Activated CD4-positive, alpha-beta memory T cell treated with anti-CD3 and anti-CD28 coated beads for 36 hours (primary cell): ENCODE measurements at places on chromosomes 7 and 10. TPM values are rescaled to one million over a fixed set of nuclear protein-coding genes. Genes with fewer than 3 reads are reported as not detected.

- DNase-seq: no peak
Observed at GRCh38 chr7:30989824-30990672, 26.3 kb downstream of the GHRHR start.

DNA sequence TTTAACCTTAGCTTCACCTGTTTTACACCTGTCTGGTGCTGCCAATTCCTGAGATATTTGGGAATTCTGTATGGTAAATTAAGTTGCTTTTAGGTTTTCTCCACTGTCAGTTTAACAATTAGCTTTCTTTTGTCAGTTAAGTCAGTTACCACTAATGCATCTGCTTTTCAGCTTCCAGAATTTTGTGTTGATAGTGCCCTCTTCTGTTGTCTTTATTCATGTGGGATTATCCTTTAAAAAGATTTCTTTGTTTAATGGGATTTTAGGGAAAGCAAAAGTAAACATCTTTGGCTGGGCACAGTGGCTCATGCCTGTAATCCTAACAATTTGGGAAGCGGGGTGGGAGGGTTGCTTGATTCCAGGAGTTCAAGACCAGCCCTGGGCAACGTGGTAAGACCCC lies 8.1 kb downstream of the TFAM start:
- DNase-seq: no peak

DNA sequence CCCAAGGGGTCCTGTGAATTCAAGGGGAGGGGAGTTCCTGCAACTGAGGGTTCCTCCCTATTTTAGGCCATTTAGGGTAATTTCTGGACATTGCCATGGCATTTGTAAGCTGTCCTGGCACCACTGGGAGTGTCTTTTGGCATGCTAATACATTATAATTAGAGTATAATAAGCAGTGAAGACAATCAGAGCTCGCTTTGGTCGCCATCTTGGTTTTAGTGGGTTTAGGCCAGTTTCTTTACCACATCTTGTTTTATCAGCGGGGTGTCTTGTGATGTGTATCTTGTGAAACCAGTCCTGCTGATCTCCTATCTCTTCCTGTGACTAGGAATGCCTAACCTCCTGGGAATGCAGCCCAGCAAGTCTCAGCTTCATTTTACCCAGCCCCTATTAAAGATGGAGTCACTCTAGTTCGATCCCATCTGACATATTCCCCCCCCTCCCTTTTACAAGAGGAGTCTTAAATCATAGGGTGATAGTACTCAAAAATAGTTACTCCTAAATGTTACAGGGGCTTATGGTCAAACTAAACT lies 43.2 kb downstream of the SVOPL start:
- no peak for DNase-seq

- DNase-seq: no peak
Observed at GRCh38 chr10:78279756-78280155, 246.1 kb downstream of the RPS24 start.

DNA sequence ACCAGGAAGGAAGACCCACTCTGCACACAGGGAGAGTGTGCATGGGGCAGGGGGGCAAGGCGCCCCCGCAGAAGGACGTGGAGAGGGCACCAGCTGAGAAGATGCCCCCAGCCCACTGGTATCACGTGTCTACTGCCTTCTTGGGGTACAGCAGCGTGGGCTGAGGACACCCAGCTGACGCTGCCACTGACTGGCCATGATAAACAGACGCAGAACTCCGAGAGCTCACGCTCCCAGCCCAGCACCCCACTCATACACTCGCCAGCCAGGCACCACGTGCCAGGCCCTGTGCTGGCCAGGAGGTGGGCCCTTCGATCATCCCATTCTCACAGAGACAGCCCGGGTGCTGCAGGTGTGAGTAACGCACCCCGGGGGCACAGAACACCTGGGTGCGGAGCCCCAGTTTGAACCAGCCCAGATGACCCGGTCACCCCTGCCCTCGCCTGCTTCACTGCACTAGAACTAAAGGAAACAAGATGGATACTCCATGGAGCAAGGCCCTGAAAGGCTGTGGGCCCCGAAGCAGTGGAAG lies 199.8 kb downstream of the MAD1L1 start:
- DNase-seq: no peak

DNA sequence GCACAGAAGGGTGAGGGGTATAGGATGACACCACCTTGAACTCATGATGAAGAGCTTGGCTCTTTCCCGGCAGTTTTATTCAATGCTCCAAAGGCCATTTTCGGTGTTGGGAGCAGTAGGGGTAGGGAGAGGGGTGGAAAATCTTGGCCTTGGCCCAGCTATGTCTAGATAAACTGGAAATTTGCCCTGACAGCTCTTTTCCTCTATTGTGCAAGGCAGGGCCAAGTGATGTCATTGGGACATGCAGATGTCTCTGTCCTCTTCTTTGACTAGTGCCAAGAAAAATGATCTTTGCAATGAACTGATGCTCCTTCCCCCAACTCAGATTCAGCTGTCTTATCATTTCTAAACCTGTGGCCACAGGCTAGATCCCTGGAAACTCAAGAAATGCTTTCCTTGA lies 27.7 kb upstream of the PRKCQ start:
- no peak for DNase-seq

- DNase-seq: no peak
Observed at GRCh38 chr7:79529214-79529880, 75.9 kb upstream of the MAGI2 start.

DNA sequence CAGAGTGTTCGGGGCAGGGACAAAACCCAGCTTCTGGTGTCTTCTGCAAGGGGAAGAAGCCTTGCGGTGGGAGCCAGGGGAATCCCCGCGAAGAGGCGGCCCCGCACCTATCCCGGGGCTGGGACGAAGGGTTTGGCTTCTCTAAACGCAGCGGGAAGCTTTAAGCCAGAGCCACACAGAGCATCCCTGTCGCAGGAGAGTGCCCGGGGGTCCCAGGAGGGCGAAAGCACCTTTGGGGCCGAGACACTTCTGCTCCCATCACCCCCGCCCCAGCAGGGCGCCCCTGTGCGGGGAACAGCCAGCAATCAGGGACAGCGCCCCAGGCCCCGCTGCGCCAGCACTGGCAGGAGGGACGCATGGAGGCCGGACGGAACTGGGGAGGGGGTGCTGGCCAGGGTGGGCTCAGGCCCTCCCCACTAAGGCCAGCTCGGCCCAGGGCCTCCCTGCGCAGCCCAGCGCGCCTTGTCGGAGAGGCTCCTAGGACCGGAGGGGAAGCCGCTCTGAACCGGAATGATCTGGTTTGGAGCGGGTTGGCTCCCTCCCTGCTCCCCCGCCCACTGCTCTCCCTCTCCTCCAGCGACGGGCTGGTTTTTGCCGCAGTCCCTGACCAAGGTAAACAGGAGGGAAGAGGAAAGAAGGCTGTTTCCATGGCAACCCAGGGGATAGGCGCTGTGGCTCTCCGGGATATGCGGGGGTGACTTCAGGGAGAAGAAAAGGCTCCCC lies 63.9 kb downstream of the TMEM209 start:
- DNase-seq: peak; percentile 68

DNA sequence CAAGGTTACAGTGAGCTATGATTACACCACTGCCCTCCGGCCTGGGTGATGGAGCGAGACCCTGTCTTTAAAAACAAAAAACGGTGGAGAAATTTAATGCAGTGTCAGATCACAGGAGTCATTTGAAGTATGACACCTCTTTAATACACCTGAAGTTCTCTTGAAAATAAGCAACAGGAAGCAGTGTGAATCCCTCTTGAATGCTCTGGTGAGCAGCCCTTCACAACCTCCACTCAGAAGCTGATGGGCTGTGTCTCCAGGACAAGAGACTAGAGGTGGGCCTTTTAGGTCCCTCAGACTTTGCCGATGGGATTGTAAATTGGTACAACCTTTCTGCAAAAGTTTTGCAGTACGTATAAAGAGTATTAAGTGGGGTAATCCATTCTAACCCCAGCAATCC lies 50.1 kb downstream of the CYP26A1 start:
- no peak for DNase-seq

- no peak for DNase-seq
Observed at GRCh38 chr7:88042157-88042556, 108.1 kb downstream of the ADAM22 start.

- no peak for DNase-seq
Observed at GRCh38 chr10:52232561-52233350, 81.3 kb upstream of the DKK1 start.

DNA sequence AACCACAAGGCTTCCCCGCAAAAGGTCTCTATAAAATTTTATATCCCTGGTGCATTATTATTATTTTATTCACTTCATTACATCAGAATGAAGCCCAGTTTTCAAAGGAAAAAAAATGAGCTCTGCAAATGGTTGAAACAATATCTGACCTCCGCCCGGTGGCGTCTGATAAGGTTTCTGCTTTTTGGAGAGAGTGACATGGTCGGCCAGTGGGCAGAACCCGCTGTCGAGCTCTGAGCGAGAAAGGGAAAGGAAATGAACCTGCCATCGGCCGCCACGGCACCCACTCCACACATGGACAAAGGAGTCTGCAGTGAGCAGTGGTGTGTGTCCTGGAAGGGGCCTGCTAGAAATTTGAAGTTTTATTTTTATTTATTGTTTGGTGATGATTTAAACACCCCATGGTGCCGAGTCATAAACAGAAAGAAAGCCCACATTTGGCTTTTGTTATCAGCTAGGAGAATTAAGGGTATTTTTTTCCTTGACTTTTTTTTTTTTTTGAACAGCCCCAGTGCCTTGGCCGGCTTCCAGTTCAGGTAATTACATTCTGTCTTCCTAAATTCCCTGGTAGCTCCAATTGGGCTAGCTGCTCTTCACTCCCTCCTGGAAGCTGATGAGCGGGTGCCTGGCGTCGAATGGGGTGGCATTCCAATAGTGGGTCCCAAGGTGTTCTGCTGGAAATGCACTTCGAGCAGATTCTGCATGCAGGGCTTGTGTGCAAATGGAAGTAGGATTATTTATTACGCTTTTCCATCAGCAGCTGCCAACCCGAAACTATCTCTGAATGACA lies 149.4 kb upstream of the MKI67 start:
- peak; percentile 13 for DNase-seq

DNA sequence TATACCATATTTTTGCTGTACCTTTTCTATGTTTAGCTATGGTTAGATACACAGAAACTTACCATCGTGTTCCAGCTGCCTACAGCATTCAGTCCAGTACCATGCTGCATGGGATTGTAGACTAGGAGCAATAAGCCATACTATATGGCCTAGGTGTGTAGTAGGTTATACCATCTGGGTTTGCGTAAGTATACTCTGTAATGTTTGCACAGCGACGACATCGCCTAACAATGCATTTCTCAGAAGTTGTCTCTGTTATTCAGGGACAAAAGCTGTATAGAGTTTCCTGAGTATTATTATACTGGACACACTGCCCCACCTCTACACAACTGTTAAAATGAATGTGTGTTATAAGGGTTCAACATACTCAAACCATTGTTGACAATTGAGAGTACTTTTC lies 93.8 kb upstream of the MKI67 start:
- no peak for DNase-seq

DNA sequence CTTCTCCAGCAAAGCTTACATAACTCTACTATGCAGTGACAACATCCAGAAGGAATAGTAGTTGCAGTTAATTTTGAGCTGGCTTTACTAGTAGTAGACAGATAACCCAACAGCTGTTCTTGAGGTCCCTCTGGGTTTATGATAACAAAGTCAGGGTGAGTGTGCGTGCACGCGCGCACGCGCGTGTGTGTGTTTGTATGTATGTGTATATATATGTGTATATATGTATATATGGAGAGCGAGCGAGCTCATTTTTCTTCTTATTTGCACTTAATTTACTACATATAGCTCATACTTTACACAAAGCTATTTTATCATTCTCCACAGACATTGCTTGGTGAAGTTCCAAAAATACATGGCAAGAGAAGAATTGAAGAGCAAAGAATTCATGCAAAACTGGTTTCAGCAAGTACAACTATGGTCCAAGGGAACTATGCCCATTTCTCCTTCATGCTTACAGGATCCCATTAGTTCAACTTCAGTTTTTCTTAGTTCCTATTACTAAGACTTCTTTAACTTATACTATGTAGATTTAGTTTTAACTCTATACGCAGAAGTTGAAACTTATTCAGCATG lies 105.9 kb upstream of the TMEM168 start:
- DNase-seq: no peak

- DNase-seq: no peak
Observed at GRCh38 chr7:101723835-101724234, 93.6 kb upstream of the CUX1 start.

The HTR5A gene
- total RNA-seq: not detected

The NPC1L1 gene
- total RNA-seq: not detected

The NCF1 gene
- 0.62 TPM for total RNA-seq

The NME8 gene
- total RNA-seq: not detected

The CSGALNACT2 gene
- 30.2 TPM for total RNA-seq

The HOXA9 gene
- total RNA-seq: not detected

The HOXA10 gene
- not detected for total RNA-seq

The ADGRA1 gene
- total RNA-seq: not detected

The CFAP46 gene
- 0.07 TPM for total RNA-seq

The DDC gene
- total RNA-seq: not detected
